ENCODE measurements at places on chromosomes 2 and 18. TPM values are rescaled to one million over a fixed set of nuclear protein-coding genes. Genes with fewer than 3 reads are reported as not detected.

DNA sequence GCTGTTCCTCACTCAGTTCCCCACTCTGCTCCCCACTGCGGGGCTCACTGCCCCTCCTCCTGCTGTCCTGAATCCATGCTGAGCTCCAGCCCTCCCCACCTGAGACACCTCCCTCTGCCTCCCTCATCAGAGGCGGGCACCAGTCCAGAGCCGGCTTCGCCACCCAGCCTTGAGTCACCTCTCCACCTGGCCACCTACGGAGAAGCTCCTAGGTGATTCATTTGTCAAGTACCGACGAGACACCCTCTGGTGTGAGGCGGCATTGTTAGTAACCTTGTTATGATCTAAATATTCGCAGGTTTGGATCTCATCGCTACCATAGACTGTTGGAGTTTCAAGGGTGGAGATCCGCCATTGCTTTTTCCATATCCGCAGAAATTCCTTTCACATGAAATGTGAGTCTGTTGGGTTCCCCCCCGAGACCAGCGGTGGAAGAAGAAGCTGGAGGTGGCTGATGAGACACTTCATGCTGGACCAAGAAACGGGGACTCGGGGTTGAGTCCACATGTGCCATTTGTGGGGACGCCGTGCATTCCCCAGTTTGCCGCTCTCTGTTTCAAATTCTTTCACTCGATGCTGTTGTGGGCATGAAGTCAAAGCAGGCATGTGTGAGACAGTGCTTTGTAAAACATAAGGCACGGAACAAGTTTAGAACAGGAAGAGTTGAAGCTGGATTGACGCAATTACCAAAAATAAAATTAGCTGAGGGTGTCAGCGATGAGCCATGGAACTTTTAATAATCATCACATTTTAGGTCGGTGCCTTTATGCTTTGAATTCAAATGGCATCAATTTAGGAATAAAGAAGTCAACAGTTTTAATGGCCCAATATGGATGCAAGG is 259.8 kb upstream of the HDAC4 start:
- H3K27ac ChIP-seq, result no peak overlapping the region
- no peak for DNase-seq
- peaks cover 2% of the 10 kb centered on the region for H3K27me3 ChIP-seq
- no peaks in the 10 kb centered on the region for H3K36me3 ChIP-seq
- no peaks in the 10 kb centered on the region for H3K4me1 ChIP-seq
- no peak overlapping the region for H3K4me3 ChIP-seq

GRCh38 chr18:25240420-25240770 is 111.6 kb downstream of the ZNF521 start:
- no peak overlapping the region for H3K27ac ChIP-seq
- H3K4me1 ChIP-seq, result no peaks in the 10 kb centered on the region
- no peak for DNase-seq
- no peaks in the 10 kb centered on the region for H3K27me3 ChIP-seq
- no peaks in the 10 kb centered on the region for H3K36me3 ChIP-seq

DNA sequence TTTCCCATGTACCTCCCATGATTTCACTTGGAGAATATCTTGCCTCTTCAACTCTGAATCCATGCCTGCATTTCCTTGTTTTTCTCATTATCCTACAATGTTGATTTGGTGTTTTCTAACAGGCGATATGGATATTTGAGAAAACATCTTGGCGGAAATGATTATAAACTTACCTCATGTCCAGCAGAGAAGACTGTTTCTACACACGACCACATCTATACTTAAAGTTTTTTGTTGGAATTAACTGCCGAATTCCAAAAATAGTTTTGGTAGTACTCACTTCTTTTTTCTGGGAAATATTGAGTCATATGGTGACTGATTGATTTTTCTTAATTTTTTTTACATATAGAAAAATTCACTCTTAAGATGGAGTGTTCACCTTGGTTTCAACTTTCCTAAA is 41.4 kb upstream of the TMEFF2 start:
- no peaks in the 10 kb centered on the region for H3K4me1 ChIP-seq
- no peak for DNase-seq
- H3K27ac ChIP-seq, result no peak overlapping the region

DNA sequence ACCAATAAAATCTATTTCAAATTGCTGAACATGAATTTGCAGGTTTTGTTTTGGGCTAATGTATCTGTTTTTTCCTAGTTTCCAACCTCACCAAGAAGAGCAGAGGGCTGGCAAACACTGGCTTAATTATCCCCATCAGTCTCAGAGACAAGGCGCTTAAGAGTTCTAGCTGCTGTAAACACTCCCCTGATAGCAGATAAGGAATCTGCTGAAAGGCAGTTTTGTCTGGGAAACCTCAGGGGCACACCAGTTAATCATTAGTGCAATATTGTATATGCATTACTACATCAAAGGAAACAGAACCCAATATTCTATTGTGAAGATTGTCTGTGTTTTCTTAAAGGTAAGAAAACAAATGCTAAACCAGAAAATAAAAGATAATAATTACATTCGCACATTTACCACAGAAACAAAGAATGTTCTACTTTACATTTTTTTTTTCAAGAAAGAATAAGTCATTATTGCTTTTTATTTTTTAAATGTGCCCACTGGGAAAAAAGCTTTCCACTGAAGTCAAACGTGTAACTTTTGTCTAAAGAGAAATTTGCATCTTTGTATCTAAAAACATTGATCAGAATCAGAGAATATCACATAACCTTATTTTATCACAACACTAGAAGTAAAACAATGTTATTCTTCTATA is 179.1 kb downstream of the ERBB4 start:
- H3K4me1 ChIP-seq, result no peaks in the 10 kb centered on the region
- H3K27me3 ChIP-seq, result no peaks in the 10 kb centered on the region
- H3K27ac ChIP-seq, result no peak overlapping the region
- H3K4me3 ChIP-seq, result no peak overlapping the region

- no peak overlapping the region for H3K27ac ChIP-seq
- DNase-seq, result no peak
- no peaks in the 10 kb centered on the region for H3K4me1 ChIP-seq
- no peaks in the 10 kb centered on the region for H3K36me3 ChIP-seq
- H3K27me3 ChIP-seq, result peaks cover 9% of the 10 kb centered on the region
These were observed 16.4 kb downstream of the EMX1 start for GRCh38 chr2:72933646-72934151.

- H3K4me3 ChIP-seq, result no peak overlapping the region
- H3K27ac ChIP-seq, result no peak overlapping the region
- no peak for DNase-seq
- H3K36me3 ChIP-seq, result no peaks in the 10 kb centered on the region
- peaks cover 5% of the 10 kb centered on the region for H3K27me3 ChIP-seq
- no peaks in the 10 kb centered on the region for H3K4me1 ChIP-seq
These were observed 49.1 kb downstream of the LOXHD1 start for GRCh38 chr18:46607926-46608325.

DNA sequence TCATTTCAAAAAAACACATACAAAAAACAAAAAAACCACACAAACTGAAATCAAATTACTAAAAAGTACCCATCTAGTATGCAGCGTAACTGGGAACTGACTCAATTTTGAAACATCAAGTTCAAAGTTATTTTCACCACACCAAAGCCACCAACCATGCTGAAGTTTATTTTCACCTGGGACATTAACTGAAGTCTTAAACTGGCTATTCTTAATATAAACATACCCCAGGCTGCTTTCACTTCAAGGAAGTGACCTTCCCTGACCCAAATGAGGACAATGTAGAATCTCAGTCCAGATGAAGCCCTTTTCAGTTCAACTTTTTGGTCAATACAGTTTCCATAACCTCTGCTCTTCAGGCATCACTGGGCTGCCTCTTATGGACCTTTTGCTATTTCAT is 84.6 kb downstream of the PIGN start:
- H3K4me1 ChIP-seq, result no peaks in the 10 kb centered on the region
- H3K4me3 ChIP-seq, result no peak overlapping the region
- DNase-seq, result no peak

DNA sequence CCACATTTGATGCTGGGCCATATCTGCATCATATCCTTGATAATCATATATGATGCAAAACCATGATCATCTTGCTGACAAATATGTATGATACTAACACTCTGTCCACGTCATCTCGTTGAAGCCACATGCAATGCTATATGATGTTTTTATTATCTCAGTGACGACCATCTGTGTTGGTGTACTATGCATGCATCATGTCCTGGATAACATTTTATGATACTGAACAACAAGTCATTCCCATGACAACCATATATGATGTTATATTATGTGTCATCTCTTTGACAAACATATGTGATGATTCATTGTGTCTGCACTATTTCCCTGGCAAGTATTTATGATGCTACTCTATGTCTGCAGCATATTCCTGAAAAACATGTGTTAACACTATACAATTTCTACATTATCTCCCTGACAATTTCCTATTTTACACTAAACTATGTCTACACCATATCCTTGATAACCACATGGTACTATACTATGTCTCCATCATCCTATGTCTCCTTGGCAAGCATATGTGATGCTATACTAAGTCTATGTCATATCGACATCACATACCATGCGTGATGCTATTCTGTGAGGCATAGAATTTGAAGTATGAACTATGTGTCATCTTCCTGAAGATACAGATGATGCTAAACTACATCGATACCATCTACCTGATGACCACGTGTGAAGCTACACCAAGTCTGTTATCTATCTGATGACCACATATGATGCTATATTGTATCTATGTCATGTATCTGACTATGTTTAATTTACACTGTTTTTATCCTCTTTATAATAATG is 37.0 kb downstream of the DAW1 start:
- H3K4me3 ChIP-seq, result no peak overlapping the region
- H3K27me3 ChIP-seq, result no peaks in the 10 kb centered on the region
- no peaks in the 10 kb centered on the region for H3K4me1 ChIP-seq
- no peaks in the 10 kb centered on the region for H3K36me3 ChIP-seq

DNA sequence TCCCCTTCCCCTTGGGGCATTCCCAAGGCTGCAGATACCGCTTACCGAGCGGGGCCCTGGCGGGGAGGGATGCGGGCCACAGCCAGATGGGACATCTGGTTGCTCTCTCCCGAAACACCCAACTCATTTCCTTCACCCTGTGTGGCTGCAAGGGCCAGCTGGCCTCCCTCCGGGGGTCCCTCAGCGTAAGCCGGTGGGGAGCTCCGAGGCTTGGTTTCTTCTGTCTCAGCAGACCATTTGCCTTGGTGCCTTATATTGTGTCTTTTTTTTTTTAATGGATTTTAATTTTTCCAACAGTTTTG is 107.6 kb upstream of the ODC1 start:
- H3K27ac ChIP-seq, result no peak overlapping the region
- no peak overlapping the region for H3K4me3 ChIP-seq
- H3K27me3 ChIP-seq, result no peaks in the 10 kb centered on the region
- no peak for DNase-seq

DNA sequence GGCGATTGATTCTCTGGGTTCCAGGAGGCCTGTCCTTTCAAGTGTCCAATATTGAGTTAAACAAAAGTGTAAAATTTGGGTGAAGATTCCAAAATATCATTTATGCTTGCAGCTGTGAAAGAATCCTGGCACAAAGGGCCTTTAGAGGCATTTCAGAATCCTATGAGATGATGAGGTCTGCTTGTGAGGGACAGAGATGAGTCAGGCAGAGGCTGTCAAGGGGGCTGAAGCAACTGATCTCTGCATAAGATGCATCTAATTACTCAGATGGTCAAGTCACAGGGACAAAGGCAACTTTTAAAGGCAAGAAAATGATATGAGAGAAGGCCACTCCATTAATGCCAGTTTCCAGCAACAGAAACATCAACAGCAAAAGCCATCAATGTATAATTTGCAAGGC is 78.8 kb downstream of the FHOD3 start:
- DNase-seq, result no peak
- peaks cover 15% of the 10 kb centered on the region for H3K27me3 ChIP-seq
- H3K36me3 ChIP-seq, result no peaks in the 10 kb centered on the region
- H3K4me1 ChIP-seq, result no peaks in the 10 kb centered on the region

- H3K4me3 ChIP-seq, result no peak overlapping the region
- no peak overlapping the region for H3K27ac ChIP-seq
- H3K4me1 ChIP-seq, result no peaks in the 10 kb centered on the region
- no peak for DNase-seq
- no peaks in the 10 kb centered on the region for H3K27me3 ChIP-seq
These were observed 356.8 kb downstream of the NR4A2 start for GRCh38 chr2:155975734-155976133.

GRCh38 chr2:30194421-30194820 is 36.9 kb upstream of the LBH start:
- H3K27me3 ChIP-seq, result no peaks in the 10 kb centered on the region
- H3K4me3 ChIP-seq, result no peak overlapping the region
- H3K36me3 ChIP-seq, result no peaks in the 10 kb centered on the region

DNA sequence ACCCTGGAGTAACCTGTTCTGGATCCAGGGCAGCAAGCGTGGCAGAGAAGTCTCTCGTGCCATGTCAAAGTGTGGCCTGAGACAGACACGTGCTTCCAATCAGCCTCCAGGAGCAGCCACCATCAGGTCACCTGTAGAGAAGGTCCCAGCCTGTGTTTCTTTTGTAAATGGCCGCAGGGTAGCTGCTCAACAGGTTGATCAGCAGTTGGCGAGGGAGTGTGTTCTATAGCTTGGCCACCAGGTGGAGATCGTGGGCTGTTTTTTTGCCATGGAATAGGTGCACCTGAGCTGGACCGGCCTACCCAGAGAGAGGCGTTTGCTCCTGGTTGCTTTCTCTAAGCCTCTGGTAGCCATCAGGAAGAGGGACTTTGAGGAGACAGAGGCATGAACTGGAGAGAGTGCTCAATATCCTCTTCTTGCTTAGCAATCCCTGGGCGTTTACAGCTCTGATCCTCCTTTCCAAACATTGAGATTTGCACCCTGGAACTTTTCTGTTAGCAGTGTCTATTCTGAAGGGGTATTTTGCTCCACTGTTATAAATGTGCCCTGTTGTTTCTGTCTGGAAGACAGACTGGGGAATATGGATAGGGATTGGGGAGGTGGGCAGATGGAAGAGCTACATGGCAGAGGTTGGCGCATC is 34.2 kb upstream of the EN1 start:
- H3K4me3 ChIP-seq, result no peak overlapping the region
- DNase-seq, result peak; percentile 63
- peaks cover 3% of the 10 kb centered on the region for H3K27me3 ChIP-seq
- no peak overlapping the region for H3K27ac ChIP-seq
- no peaks in the 10 kb centered on the region for H3K36me3 ChIP-seq

DNA sequence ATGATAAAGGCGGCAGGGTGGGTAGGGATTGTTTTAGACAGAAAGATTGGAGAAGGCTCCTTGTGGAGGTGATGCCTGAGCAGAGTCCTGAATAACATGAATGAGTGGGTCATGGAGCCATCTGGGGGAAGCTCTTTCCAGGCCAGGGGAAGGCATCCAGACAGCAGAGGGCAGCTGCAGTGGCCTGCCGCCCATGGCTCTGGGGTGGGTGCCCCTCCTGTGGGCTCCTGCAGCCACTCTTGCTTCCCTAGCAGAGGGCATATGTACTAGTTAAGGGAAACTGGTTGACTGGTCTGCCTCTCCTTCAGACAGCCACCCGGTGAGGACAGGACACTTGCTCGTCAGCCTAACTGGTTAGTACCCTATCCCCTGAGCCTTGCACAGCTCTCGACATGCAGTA is 46.5 kb upstream of the SLC1A4 start:
- no peaks in the 10 kb centered on the region for H3K36me3 ChIP-seq
- no peaks in the 10 kb centered on the region for H3K27me3 ChIP-seq
- no peak for DNase-seq
- H3K4me3 ChIP-seq, result no peak overlapping the region
- H3K4me1 ChIP-seq, result peaks cover 40% of the 10 kb centered on the region
- no peak overlapping the region for H3K27ac ChIP-seq

GRCh38 chr2:111669928-111670695 is 213.9 kb downstream of the ANAPC1 start:
- H3K4me3 ChIP-seq, result no peak overlapping the region
- no peak for DNase-seq
- H3K27ac ChIP-seq, result no peak overlapping the region
- no peaks in the 10 kb centered on the region for H3K36me3 ChIP-seq
- H3K27me3 ChIP-seq, result no peaks in the 10 kb centered on the region
- no peaks in the 10 kb centered on the region for H3K4me1 ChIP-seq

Gene TGFA
- total RNA-seq, result 0.42 TPM

Gene REG3G
- not detected for total RNA-seq

Gene TMEM200C
- total RNA-seq, result not detected

Gene CKAP2L
- 3.4 TPM for total RNA-seq

All from CD4-positive, CD25-positive, alpha-beta regulatory T cell (primary cell).